ENCODE measurements at places on chromosomes 1 and 21.

DNA sequence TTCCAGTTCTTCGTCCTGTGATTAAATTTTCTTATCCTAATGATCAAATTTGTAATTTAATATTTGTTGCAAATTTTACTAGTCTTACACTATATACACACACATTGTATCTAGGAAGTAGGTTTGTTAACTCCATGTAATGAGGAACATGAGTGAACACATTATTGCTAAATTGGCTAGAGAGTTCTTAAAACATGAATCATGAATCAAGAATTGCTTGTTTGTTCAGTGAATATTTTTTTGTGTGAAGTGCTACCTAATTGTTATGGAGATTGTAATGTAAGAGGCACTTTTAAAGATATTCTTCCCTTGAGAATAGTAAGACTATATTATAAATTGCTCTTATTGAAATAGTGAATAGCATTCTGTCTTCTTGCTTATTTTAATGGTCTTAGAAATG lies 4.6 kb downstream of the GPSM2 start:
- DNase-seq = peak; percentile 29

DNA sequence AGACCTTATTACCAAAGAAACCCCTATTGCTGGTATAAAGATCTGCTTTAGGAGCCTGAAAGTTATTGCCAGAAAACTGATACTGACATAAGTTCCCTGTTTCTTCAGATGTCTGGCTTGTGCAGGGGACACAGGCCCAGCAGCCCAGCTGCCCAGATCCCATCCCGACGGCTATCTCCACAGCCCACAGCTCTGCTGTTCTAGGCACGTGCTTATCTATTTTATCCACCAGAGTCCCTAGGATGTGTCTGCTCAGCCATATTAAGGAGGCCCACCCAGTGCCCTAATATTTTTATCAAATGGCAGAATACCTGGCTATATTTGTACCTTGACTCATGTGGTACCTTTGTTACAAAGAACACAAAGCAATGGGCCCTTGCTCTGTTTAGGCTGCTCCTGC lies 58.9 kb downstream of the DDX20 start:
- DNase-seq = no peak

DNA sequence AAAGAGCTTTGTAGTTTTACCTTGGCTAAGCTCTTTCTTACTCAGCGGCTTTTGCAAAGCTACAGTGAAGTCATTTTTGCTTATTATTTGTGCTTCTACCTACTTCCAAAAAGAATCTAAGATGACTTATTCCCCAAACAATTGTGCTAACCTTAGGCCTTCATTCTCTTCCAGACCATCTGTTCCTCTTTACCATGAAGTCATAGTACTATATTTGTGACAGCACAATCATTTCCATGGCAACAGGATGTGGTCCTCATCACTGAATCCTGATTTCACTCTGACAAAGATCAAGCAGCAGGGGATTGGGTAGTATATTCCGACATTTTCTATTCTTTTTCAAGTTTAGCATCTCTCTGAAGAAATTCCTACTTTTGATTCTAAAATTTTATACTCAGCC lies 24.8 kb upstream of the NMNAT2 start:
- no peak for DNase-seq

GRCh38 chr1:214420833-214421232 lies 130.6 kb downstream of the PTPN14 start:
- no peak for DNase-seq

- DNase-seq = no peak
These were observed 76.6 kb upstream of the ZNF644 start for GRCh38 chr1:91098299-91098906.

DNA sequence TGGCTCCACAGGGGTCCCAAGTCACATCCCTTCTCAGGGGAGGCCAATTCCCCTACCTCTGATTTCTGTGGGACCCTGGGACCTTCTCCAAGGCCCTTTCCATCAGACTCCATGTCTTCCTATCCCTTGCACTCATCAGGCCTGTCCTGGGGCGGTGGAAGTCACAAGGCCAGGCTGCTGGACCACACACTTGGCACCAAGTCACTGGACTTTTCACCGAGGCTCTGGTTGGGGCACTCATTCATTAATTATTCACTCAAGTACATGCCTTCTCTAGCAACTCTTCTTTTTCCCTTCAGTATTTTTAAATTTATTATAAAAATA lies 11.2 kb upstream of the FOXO6 start:
- no peak for DNase-seq

DNA sequence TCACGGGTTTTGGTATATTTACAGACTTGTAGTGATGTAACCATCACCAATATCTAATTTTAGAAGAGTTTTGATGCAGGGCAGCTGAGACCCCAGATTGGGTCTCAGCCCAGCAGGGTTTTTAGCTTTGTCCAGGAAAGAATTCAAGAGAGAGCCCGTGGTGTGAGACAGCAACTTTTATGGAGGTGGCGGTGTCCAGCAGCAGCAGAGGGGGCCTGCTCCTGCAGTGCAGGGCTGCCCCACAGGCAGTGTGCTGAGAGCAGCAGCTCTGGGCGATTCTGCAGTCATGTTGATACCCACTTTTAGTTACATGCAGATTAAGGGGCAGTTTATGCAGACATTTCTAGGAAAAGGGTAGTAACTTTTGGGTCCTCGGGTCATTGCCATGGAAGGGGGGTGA lies 1.8 kb upstream of the EPHX1 start:
- DNase-seq = no peak

DNA sequence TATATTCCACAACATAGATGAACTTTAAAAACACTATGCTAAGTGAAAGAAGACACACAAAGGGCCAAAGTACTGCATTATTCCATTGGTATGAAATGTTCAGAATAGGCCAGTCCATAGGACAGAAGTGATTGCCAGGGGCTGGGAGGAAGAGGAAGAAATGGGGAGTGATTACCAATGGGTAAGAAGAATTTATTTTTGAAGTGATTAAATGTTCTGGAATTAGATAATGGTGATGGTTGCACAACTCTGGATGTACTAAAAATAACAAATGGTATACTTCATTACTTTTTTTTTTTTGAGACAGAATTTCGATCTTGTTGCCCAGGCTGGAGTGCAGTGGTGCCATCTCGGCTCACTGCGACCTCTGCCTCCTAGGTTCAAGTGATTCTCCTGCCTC lies 61.7 kb downstream of the CHD5 start:
- DNase-seq = peak; percentile 28

DNA sequence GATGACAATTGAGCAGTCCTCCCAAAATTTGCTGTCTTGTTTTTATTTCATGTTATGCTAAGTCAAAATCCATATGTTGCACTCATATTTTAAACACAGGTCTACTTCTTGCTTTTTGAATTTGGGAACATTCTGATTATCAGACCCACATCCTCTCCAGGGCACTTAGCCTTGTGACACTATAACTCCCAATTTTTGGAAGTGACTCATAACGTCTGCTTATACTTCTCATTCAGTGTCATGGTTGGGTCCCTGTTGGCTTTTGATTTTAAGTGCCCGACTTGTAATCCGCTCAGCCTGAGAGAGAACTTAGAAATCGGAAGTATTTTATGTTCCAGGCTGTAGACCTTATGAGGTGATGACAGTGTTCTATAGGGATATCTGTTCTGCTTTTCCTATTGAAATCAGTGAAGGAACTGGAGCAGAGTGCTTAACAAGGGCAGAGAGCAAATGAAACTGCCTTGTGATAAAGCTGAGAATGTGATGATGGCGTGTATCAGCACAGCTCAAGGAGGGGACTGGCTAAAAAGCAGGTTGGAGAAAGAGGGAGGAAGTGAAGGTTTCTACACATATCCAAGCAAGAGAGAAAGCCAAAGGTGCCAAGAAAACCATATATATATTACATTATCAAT lies 136.0 kb downstream of the HLX start:
- DNase-seq = no peak

- no peak for DNase-seq
These were observed 1.5 kb upstream of the CCDC27 start for GRCh38 chr1:3750741-3751140.
